ENCODE measurements at places on chromosomes 4 and X.

GRCh38 chr4:168019019-168019651 lies 73.2 kb upstream of the ANXA10 start:
- DNase-seq = no peak

GRCh38 chr4:80265571-80266252 lies 752 bp upstream of the FGF5 start:
- DNase-seq = no peak

DNA sequence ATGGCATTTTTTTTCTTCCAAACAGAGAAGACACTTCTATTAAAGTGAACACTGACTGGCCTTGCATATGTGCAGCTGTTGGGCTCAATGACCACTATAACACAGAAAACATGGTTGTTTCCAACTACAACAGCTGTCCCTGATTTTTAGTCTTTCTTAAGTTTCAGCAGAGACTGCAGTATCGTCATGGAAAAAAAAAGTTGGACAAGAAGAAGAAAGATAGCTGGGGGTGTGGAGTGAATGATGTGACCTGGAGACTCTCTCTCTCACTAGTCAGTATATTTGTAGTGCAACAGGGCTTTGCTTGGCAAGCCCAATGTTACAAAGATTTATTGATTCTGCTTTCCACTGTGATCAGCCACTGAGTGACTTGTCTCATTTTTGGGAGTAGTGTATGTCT lies 29.5 kb upstream of the C4orf54 start:
- no peak for DNase-seq

GRCh38 chr4:147157860-147158701 lies 212.4 kb upstream of the TTC29 start:
- no peak for DNase-seq

DNA sequence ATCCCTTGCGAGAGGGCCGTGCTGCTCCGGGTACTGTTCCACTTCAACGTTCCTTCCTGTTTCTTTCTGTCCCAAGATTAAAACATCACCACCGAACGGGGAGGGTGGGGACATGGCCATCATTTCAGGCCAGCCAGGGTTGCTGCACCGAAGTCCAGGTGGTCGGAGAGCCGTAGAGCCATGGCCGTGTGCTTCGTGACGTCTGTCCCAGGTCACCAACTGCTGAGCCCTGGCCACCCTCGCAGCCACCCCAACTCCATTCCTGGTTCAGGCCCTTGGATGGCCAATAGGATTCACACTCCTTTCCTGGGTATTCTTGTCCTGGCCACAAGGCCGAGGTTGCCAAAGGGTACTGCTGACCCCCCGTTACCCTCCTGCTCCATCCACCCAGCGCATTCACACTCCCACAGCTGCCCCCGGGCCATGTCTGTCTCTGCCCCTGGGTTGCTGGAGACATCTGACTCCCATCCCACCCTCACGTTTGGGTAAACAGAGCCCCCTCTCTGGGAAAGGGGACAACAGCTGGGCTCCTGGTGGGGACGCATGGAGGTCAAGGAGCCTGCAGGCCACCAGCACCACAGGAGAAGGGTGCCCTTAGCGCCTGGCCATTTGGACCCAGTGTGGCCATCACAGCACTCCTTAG lies 103.2 kb downstream of the HMX1 start:
- no peak for DNase-seq

GRCh38 chr4:130054908-130055307 lies 959.0 kb downstream of the C4orf33 start:
- no peak for DNase-seq

GRCh38 chrX:19886883-19887531 lies 393 bp downstream of the SH3KBP1 start:
- DNase-seq = peak; percentile 8

DNA sequence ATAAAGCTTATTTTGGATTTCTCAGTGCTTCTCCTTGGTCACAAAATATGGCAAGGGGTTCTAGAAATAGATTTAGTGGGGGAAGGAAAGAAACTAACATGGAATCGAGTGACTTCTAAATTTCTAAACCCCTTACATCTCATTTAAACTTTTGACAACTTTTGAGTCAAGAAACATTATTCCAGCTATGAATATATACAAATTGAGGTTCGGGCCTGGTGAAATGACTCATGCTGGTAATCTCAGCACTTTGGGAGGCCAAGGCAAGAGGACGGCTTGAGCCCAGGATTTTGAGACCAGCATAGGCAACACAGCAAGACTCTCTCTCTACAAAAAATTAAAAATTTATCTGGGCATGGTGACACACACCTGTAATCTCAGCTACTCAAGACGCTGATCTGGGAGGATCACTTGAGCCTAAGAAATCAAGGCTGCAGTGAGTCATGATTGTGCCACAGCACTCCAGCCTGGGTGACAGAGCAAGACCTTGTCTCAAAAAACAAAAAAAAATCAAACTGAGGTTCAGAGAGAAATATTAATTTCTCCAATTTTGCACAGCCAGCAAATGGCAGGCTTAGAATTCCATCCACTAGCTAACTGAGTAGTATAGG lies 99.8 kb downstream of the ANXA3 start:
- no peak for DNase-seq

GRCh38 chr4:126564283-126564854 lies 1068.4 kb upstream of the INTU start:
- no peak for DNase-seq

DNA sequence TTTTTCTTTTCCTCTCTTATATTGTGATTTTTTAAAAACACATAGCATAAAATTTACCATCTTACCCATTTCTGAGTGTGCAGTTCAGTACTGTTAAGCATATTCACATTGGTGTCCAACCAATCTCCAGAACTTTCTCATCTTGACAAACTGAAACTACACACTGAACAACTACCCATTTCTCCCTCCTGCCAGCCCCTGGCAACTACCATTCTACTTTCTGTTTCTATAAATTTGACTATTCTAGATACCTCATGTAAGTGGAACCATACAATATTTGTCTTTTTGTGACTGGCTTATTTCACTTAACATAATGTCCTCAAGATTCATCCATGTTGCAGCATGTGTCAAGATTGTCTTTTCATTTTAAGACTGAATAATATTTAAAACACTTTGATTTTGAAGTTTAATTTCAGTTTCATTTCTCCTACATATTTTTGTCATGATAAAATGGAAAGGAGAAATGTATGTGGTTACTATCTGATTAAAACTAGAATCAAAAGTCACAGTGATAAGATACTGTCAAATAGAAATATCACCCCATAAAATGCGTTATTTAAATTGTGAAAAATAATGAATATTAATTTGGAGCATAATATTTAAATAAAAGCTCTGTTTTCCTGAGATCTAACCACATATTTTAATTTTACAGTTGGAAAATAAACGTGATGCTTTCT lies 122.8 kb downstream of the DIPK2B start:
- no peak for DNase-seq

GRCh38 chrX:49884290-49884862 lies 5.1 kb downstream of the USP27X start:
- DNase-seq = peak; percentile 59

DNA sequence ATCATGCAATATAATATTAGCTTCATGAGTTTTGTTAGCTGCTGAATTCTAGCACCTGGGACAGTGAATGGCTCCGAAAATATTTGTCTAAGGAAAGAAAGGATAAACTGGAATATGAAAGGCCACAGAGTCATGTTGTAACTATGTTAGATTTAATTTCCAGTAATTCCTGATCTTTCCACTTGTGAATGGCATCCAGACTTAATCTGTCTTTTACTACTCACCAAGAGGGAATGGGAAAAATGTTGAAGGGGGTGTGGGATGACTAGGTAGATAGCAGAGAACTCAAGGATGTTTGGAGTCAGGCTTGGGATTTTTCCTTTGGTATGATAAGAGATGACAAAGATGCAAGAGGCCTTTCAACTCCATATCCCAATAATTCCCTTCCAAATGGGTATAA lies 9.4 kb downstream of the ADH6 start:
- no peak for DNase-seq

- no peak for DNase-seq
These were observed 3.1 kb upstream of the PPP2R2C start for GRCh38 chr4:6475492-6476020.

- DNase-seq = no peak
These were observed 133.9 kb downstream of the PDGFRA start for GRCh38 chr4:54363037-54363436.

DNA sequence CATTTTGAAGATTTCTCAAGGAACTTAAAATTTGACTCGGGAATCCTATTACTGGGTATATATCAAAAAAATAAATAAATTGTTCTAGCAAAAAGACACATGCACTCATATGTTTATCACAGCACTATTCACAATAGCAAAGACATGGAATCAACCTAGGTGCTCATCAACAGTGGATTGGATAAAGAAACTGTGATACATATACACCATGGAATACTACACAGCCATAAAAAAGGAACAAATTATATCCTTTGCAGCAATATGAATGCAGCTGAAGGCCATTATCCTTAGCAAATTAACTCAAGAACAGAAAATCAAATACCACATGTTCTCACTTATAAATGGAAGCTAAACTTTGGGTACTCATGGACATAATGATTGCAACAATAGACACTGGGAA lies 97.4 kb downstream of the CENPC start:
- DNase-seq = no peak

- peak; percentile 89 for DNase-seq
These were observed 10.9 kb upstream of the CLTRN start for GRCh38 chrX:15675490-15675921.

DNA sequence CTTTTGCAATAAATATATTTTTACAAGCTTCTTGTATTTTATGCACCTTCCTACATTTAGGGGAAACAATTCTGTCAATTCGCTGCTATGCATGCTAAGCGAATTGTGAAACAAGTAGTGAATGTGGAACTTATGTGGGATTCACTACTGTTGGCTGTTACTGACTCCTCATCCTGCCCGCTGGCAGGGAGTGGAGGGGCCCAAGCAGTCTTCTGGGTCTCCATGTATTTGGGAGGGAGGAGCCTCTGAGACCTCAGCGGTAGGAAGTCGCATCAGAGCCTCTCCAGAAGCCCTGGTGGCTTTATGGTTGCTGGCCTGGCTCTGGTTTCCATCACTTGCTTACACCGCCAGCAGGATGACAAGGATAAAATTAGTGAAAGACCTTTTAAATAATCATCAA lies 3.7 kb upstream of the SETD7 start:
- DNase-seq = no peak

GRCh38 chrX:10676235-10676957 lies 56.0 kb upstream of the MID1 start:
- DNase-seq = no peak

DNA sequence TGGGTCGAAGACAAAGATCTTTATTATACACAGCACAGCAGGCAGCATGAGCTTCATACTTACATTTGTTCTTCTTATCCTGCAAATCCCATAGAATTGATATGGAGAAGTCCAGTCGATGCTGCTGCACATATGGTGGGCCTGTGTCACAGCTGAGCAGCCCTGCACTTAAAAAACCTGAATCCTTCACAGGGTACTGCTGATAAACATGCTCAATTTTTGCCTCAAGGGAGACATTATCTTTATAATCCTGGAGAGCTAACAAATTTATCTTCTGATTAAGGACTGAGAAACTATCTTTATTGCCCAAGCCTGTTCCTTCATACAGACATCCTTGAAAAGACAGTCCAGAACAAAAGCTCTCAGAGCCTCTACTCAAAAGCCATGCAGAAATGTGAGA lies 434.4 kb upstream of the FAM47C start:
- DNase-seq = no peak

GRCh38 chr4:44479731-44480130 lies 31.1 kb upstream of the KCTD8 start:
- no peak for DNase-seq

- no peak for DNase-seq
These were observed 49.2 kb downstream of the PRPS1 start for GRCh38 chrX:107677501-107677901.

DNA sequence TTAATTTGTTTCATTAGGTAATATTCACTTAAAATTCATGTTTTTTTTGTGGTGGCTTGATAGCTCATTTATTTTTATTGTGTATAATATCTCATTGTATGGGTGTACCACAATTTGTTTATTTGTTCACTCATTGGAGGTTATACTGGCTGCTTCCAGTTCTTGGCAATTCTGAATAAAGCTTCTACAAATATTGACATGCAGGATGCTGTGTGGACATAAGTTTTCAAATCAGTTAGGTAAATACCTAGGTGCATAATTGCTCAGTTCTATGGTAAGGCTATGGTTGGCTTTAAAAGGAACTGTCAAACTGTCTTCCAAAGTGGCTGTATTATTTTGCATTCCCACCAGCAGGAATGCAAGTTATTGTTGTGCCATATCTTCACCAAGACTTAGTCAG lies 504.5 kb upstream of the GALNTL6 start:
- DNase-seq = no peak

GRCh38 chrX:482192-482701 lies 95.5 kb upstream of the PPP2R3B start:
- DNase-seq = no peak

DNA sequence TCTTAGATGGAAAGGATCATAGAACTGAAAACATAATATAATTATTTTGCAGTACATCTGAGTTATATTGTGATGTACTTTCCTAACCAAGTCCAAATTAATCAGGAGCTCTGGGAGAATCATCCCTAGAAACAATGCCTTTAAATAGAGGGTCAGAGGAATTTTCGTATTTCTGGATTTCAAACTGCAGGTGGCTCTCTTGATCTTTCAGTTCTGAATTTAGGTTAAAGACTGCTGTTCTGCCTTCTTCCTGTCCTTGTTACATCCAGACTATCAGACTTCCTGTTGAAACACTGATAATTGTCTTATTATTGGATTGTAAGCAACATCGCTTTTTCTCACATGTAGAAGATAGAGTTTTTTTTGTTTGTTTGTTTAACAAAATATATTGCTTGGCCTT lies 142.7 kb downstream of the RPA4 start:
- DNase-seq = no peak

GRCh38 chrX:150715184-150715583 lies 22.0 kb downstream of the MTMR1 start:
- no peak for DNase-seq

- DNase-seq = no peak
These were observed 159.9 kb upstream of the DIPK2B start for GRCh38 chrX:45360571-45360970.

DNA sequence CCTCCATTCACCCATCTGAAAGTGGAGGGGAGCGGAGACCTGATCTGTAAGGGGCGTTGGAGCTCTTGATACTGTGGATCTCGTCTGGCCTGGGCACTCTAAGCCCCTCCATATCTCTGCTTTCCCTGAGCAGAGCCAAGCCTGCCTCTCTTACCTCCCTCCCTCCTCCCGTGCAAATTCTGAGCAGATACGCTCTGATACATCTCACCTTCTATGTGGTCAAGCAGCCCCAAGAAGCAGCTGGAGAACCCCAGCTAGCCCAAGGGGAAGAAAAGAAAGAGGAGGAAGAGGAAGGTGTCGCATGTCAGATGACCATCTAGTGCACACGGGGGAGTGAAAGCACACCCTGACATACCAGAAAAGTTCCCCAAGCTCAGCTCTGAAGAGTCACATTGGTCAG lies 1.9 kb upstream of the DGAT2L6 start:
- DNase-seq = no peak

Measured in activated CD4-positive, alpha-beta T cell treated with anti-CD3 and anti-CD28 coated beads for 4 hours (primary cell).